ENCODE measurements at places on chromosomes 16 and 17.
A peak's percentile ranks its signal among the peaks of the same experiment; 100 is the strongest.

DNA sequence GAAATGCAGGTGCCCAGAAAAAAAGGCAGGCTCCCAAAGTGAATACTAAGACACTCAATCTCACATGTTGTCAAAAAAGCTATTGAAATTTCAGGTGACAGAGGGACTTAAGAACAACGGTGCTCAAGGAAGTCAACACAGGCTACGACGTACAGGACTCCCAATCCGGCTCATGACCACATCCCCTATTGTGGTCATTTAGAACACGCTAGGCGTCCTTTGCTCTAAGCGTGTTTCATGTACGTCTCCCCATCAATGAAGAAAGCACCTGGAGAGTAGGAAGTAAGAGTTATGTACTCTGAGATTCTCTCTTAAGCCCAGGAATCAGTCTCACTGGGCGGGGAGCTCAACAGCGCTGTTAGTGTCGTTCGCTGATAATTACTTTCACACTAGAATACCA is 94.1 kb downstream of the MRM3 start:
- DNase-seq: no peak

DNA sequence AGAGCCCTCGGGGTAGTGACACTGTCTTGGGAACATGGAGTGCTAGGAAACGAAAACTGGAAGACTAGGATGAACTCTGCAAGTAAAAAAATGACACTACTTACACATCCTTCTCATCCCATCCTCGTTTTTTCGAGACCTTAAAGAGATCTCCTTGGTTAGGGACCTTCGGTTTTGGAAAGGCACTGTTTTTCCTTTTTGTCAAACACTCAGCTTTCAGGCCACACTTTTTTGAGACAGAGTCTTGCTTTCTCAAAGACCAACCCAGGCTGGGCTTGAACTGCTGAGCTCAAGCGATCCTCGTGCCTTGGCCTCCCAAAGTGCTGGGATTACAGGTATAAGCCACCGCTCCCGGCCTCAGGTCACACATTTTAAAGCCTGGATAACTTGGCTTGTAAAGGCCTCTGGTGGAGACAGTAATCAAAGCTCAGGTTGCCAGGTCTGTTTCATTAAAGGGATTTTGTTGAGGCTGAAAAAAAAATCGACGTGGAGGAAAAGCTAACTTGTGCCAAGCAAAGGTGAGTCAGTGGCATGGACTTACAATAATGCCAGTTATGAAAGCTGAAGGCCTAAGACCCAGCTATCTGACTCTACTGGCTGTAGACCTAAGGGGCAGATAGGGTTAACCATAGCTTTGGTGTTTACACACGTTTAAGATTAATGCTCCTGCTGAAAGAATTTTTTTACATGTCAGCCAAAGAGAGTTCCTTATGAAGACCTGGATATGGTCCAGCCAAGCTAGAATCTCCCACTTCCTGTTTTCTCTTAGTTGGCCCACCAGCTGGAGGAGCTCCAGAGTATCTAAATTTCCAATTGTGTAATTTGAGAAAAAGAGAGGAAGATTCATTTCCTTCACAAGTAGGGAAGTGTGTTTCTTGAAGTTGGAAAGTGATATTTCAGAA is 823 bp downstream of the NBR1 start:
- peak; percentile 31 for DNase-seq

DNA sequence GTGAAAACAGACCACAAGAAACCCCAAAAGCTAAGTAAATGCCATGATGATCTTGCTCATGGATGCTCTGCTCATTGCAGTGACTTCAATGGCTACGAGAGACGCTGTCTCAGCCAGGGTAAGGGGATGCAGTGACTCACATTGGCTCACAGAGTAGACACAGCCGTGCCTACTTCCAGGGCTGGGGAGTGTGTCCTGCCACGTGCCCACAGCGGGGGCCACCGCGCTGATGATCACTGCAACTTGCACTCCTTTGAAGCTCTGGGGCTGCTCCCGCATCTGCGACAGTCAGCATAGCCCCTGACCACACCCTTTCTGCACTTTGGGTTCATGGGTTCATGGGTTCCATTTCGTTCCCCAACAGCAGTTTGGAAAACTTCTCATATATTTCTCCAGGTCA is 231.4 kb upstream of the RPL38 start:
- no peak for DNase-seq

- no peak for DNase-seq
Observed at GRCh38 chr16:82523815-82524214, 103.0 kb upstream of the CDH13 start.

DNA sequence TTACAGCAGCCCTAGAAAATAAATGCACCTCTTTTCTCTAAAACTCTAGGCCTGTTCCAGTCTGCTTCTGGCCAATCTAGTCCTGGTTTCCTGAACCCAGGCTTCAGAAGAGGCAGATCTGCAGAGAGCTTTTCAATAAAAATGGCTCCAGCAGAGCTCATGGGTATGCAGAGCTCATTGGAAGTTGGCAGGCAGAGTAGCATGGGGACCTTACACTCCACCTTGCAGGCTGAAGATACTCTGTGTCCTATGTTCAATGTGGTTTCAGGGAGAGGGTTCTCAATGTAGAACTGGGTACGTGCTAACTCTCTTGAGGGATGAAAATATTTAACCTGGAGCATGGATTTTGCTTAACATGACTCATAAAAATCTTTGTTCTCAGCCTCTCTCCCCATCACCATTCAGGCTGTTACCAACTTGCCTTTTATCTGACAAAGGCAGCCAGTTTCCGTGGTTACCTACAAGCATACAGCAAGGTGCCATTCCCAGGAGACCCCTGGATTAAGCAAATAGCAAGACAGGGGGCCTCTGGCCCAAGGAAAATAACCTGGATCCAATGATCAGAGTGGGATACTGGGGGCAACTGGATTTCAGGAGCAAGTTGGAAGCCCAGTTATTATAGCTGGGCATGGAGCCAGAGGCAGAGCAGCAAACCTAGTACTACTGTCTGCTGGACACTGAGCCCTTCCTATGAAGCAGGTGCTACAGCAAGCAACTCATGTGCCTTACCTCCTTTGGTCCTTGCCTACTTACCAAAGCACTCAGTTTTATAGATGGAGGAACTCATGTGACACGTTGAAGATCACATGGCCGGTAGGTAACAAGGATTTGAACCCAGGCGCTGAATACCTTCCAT is 98.2 kb upstream of the DHX40 start:
- no peak for DNase-seq

DNA sequence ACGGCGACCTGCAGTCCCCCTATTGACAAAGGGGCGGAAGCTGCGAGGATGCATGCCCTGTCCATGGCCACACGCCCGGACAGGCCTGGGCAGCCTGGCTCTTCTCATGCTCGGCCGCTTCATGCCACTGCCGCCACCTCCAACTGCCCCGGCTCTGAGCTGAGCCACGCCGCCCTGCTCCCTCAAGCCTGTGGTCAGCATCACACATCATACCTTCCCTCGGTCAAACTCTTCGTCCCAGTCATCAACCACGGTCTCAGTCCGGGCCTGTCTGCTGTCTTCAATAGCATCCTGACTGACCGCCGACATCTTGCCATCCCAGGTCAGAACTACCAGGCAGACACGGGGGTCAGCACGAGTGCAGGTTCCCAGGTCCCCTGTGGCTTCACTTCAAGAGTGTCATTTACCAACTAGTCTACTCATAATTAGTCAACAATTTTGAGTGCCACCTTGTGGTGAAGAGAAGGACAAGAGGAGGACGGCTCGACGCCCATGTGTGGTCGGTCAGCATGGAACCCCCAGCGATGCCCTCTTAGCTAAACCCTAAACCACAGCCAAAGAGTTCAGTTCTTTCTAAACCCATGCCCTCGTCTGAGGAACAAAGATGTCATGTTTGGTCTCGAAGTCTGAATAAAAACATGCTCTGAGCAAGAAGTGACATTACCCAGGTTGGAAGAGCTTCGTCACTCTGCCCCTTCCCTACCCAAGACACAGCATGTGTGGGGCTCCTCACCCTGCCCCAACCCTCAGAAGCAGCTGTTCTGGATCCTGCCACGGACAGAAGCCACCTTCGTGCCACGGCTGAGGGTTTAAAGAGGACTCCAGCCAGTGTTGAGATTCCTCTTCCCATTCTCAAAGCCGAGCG is 16.9 kb upstream of the CYTH1 start:
- no peak for DNase-seq
